ENCODE measurements at places on chromosomes 4 and X.

- DNase-seq = no peak
These were observed 1015.3 kb downstream of the ARAP2 start for GRCh38 chr4:35229021-35229420.

DNA sequence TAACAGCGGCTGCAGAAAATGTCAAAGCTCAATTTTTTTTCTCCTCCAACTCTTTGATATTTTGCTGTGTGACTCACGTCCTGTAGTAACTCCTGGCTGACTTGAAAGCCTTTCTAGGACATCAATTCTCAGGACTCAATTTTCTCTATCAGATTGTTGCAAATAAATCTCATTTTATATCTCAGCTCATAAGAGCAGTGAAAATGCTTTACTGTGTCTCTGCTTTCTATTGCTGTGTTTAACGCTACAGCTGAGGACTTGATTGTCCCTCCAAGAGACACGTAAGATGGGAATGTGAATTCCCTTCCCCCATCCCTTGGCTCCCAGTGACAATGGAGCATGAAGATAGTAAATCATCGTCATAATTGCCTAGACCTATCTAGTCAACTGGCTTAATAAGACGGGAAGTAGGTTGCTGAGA lies 20.5 kb upstream of the CBR4 start:
- no peak for DNase-seq

DNA sequence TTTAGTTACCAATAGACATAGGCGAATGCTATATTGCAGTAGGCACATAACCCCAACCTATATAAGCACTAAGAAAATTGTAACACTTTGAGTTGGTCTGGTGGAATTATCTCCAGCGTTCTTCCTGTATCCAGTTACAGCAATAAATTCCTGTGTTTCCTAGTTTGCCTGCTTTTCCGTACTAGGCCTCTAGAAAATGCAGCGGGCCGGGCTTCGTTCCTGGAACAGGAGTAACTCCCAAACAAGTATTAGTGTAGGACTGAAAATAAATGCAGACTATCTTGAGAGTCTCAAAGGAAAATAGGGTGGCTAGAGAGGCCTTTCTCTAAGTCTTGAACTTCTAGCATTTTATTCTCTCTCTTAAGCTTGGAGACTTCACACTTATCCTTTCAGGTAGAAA lies 159.8 kb downstream of the OR13H1 start:
- DNase-seq = no peak

DNA sequence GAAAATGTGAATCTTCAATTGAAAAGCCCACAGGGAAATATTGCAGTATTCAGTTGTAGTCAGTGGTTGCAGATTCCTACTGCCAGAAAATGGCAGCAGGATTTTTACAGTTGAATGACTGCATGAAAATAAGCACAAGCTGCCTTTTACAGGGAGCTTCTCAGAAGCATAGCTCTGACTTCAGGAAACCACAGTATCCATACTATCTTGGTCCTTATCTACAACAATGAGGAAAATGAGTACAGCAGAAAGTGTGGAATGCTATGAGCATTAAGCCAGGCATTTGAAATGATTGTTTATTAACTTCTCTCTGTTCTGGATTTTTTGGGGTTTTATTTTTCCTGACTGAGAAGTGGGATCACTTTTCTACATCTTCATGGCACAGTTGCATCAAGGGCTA lies 34.6 kb upstream of the PRRG1 start:
- DNase-seq = no peak

- DNase-seq = peak; percentile 72
These were observed 236.9 kb downstream of the AR start for GRCh38 chrX:67780694-67781109.

GRCh38 chr4:89256203-89256800 lies 51.3 kb downstream of the GPRIN3 start:
- DNase-seq = no peak

DNA sequence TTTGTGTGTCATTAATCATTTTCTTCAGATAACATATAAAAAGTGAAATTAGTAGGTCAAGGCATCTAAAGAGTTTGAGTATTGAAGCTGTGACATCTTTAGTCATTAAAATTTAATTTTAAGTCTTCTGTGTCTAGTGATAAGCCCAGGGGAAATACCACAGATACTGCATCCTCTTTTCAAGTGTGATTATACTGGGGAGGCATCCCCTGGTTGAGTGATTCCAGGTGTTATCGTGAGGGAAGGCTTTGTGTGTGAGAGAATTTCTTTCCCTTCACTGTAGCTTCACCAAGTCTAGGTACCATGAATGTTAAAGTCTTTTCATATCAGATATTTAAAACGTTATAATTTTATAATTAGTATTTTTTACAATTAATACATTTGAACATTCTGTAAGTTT lies 193.4 kb downstream of the FRAS1 start:
- no peak for DNase-seq

GRCh38 chrX:146056511-146057081 lies 239.0 kb downstream of the SLITRK2 start:
- DNase-seq = no peak

GRCh38 chr4:153643406-153644383 lies 40.4 kb upstream of the TLR2 start:
- DNase-seq = no peak

DNA sequence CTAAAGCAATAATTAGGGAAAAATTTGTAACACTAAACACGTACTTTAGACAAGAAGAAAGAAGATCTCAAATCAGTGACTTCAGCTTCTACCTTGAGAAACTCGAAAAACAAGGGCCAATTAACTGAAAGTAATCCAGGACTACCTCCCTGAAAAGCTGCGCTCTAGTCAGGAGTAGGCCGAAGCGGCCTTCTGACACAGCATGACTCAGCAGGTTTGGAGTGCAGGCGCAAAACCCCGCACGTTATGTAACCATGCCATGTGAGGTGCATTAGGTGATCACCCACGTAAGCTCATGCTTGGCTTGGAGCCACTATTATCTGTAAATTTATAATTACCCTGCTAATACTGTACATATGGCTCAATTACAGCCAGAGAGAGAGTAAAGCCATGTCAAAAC lies 52.8 kb upstream of the CCDC149 start:
- no peak for DNase-seq

Data from upper lobe of right lung (tissue), 1 donor.